ENCODE measurements at places on chromosomes 1 and 21.

DNA sequence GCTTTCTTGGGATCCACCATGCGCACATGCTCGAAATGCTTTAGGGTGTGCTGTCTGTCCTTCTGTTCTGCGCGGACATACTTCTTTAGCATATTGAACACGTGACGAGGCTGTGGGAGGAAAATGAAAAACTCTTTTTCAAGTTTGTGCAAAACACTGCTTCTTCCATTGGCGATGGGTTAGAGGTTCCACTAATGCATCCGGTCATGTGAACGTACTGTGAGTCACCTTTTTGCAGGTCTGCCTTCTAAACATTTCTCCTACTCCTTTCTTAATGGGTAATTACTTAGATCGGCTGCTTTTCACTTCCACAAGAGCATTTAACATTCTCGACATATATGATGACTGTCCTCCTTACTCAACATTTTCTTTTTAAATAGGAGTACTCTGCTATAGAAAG, 214.9 kb downstream of the APP start:
- no peak for DNase-seq

- peak; percentile 40 for DNase-seq
Measured at GRCh38 chr1:44040418-44040817, 9.2 kb upstream of the SLC6A9 start.

DNA sequence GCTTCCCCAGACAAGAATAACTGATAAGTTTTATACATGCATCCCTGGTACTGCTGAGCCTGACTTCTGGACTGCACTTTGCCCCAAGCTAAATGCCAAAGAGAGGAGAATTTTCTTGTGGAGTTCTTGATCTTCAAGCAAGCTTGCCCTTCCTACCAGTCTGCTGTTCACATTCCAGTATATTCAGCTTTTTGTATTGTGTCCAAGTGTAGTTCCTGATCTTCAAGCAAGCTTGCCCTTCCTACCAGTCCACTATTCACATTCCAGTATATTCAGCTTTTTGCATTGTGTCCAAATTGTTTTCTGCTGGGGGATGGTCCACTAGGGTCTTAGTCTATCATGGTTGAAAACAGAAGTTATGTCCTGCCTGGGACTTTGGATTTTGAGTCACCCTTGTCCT, 894 bp upstream of the TSEN15 start:
- peak; percentile 4 for DNase-seq

GRCh38 chr1:51689643-51690042, 72.8 kb downstream of the OSBPL9 start:
- DNase-seq, result no peak

DNA sequence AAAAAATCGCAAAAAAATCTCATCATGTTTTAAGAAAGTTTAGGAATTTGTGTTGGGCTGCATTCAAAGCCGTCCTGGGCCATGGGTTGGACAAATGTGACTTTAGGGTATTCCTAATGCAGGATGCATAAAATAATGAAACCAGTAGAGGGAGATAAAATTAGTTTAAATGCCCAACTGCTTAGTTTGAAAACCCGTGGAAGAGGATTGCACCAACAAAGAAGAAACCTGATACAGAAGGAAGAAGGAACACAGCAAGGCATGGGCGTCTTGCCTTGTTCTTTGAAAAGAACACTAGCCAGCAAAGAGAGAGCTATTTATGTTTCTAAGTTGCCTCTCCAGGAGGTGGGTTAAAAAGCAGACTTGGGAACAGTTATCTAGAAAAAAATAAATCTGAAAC, 37.9 kb downstream of the WDR3 start:
- peak; percentile 24 for DNase-seq

GRCh38 chr1:22031214-22031962, 21.1 kb upstream of the CDC42 start:
- no peak for DNase-seq

GRCh38 chr1:115181231-115181630, 91.9 kb upstream of the TSPAN2 start:
- DNase-seq, result no peak

GRCh38 chr1:98184856-98185255, 264.0 kb upstream of the DPYD start:
- no peak for DNase-seq

Measured in NB4 (cell line).